ENCODE measurements at places on chromosomes 5 and 9. TPM values are rescaled to one million over a fixed set of nuclear protein-coding genes. Genes with fewer than 3 reads are reported as not detected.

Gene ANKDD1B
- 0.06 TPM for total RNA-seq

Gene PCDHGB3
- total RNA-seq, result 1.4 TPM

Gene EQTN
- total RNA-seq, result not detected

Gene GDA
- total RNA-seq, result not detected

Gene CYSRT1
- 4.4 TPM for total RNA-seq

Gene IRX1
- total RNA-seq, result not detected

Gene TPPP
- 0.06 TPM for total RNA-seq

GRCh38 chr5:59103303-59103702 is 520.4 kb downstream of the RAB3C start:
- DNase-seq, result no peak

- DNase-seq, result no peak
Observed at GRCh38 chr9:2344436-2344835, 277.2 kb upstream of the VLDLR start.

GRCh38 chr5:180208038-180208434 is 975 bp downstream of the RASGEF1C start:
- no peak for DNase-seq

- DNase-seq, result peak; percentile 62
Observed at GRCh38 chr9:71897577-71897976, 13.4 kb downstream of the ABHD17B start.

- peak; percentile 6 for DNase-seq
Observed at GRCh38 chr5:102223542-102224477, 72.3 kb downstream of the SLCO4C1 start.

GRCh38 chr9:107894572-107895261 is 405.1 kb upstream of the KLF4 start:
- DNase-seq, result peak; percentile 19

GRCh38 chr9:71941998-71942567 is 30.6 kb downstream of the C9orf85 start:
- no peak for DNase-seq

DNA sequence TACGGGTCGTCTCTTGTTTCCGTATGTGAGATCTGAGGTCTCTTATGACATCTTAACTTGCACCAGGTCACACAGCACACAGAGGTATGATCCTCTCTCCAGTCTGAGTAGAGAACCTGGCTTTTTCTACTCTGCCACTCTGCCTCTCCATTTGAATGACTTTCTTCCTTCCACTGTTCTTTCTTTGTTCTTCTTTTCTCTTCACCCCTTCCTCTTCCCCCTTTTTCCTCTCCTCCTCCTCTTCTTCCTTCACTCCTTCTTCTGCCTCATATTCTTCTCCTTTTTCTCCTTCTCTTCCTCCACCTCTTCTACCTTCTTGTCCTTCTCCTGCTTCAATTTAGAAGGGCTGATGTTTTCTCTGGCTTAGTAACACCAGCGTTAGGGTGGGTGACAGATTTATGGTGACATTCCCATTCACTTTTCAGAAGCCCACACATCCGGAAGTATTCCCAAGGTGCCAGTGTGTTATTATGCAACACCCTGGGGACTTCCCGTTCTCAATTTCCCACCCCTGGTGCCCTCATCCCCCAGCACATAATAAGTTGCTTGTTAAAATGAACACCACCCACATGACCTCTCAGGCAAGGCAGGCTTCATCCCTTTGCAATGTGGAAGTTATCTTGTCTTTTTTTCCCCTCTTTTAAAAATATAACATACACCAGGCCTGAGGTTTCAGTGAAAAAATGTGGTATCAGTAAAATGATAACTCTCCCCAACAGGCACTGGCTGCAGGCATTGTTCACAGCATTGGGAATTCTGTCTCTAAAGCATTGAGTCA is 122.0 kb downstream of the PAPPA start:
- DNase-seq, result peak; percentile 59

DNA sequence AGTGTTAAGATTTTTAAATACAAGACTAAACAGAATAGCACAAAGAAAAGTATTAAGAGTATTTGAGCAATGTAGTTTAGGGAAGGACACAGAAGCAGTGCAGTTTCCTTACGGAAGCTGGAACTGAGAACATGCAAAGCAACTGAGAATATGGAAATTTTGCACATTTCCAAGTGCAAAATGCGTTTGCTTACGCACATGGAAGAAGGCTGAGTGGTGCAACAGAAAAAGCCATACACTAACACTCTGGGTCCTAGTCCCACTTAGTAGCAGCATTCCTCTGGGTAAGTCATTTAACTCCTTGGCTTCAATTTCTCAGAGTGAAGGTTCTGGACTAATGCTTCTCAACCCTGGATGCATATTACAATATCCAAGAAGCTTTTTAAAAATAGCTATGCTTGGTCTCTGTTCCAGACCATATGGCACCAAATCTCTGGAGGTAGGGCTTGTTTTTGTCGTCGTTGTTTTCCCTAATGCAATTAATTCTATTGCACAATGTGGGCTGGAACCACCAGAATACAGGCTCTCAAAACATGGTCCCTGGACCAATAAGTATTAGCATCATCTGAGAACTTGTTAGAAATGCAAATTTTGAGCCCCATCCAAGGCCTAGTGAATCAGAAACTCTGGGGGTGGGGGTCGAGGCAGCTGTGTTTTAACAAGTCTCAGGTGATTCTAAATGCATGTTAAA is 65.2 kb upstream of the DEPDC1B start:
- no peak for DNase-seq

DNA sequence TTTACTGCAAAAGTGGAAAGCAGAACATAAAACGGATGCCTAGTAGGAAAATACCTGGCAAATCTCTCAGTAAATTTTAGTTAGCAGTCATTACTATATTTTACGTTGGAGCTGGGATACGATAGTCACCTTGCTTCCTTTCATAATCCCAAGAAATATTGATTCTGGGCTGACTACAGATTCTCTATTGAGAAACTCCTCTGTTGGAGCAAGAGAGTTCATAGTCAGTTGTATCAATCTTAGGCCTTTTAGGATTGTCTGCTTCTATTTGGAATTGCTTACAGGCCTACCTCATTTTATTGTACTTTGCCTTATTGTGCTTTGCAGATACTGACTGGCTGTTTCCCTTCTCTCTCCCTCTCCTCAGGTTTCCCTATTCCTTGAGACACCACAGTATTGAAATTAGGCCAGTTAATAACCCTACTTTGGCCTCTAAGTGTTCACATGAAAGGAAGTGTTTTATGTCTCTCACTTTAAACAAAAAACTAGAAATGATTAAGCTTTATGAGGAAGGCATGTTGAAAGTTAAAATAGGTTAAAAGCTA is 233.7 kb upstream of the TARS1 start:
- DNase-seq, result no peak
